Breast epithelium (tissue), 4 donors: ENCODE measurements at places on chromosomes 6 and 20.

DNA sequence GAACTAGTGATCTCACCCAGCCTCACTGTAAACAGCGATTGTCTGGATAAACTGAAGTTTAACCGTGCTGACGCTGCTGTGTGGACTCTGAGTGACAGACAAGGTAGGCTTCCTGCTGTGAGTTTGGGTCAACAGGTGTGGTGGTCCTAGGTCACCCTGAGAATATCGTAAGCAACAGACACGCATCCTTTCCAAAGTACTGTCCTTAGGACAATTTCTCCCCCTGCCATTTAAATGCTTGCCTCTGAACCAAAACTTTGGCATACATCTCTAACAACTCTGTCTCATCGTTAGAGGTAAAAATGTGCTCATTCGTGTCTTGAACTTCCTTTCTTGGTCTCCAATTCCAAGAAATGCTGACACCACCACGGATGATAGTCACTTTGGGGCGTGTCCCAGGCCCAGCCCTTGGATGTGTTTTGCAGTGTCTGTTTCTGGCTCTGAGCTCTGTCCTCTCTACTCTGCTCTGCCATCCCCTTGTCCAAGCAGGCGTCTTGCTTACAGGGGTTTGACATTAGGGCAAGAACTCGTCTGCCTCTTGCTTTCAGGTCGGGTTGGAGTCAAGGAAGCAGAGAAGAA, 95.5 kb downstream of the EYA2 start:
- DNase-seq: peak; percentile 82
- H3K36me3 ChIP-seq: no peaks in the 10 kb centered on the region
- H3K4me1 ChIP-seq: peaks cover 4% of the 10 kb centered on the region
- peak overlapping the region; percentile 18 for H3K4me3 ChIP-seq
- no peaks in the 10 kb centered on the region for H3K27me3 ChIP-seq

GRCh38 chr6:157980288-157981131, 1.2 kb upstream of the SYNJ2 start:
- peak overlapping the region; percentile 86 for H3K27ac ChIP-seq
- DNase-seq: no peak
- no peaks in the 10 kb centered on the region for H3K36me3 ChIP-seq
- H3K27me3 ChIP-seq: no peaks in the 10 kb centered on the region
- peak overlapping the region; percentile 97 for H3K4me3 ChIP-seq

DNA sequence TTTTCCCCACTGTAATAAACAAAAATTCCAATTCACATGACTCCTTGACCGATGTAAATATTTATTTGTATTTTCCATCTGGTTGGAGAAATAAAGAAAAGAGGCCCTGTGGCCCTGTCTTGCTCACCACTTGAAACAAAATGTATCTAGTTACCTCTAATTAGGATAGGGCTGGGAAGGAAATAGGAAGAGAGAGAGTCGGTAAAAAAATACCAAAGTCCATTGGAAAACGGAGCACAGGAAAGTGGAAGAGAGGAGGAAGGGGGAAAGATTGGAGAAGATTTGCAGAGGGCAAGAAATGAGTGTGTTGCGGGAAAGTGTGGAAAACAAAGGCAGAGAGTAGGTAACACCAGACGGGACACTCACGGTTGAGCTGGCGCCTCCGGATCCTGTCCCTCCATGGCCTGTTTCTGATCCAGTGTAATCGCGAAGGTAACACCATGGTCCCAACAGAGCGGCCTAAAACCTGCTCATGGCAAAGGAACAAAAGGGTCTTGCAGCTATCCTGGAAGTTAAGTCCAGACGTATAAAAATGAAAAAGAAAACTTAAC, 105.8 kb upstream of the RIPOR2 start:
- H3K4me3 ChIP-seq: no peak overlapping the region
- DNase-seq: no peak
- H3K4me1 ChIP-seq: no peaks in the 10 kb centered on the region

DNA sequence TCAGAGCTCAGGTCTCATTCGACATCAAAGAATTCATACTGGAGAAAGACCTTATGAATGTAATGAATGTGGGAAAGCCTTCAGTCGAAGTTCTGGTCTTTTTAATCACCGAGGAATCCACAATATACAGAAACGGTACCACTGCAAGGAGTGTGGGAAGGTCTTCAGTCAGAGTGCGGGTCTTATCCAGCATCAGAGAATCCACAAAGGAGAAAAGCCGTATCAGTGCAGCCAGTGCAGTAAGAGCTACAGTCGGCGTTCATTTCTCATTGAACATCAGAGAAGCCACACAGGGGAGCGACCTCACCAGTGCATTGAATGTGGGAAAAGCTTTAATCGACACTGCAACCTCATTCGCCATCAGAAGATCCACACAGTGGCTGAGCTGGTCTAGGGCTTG, 7.7 kb downstream of the ZSCAN9 start:
- H3K4me1 ChIP-seq: no peaks in the 10 kb centered on the region
- no peaks in the 10 kb centered on the region for H3K27me3 ChIP-seq
- peaks cover 7% of the 10 kb centered on the region for H3K36me3 ChIP-seq
- no peak for DNase-seq
- no peak overlapping the region for H3K4me3 ChIP-seq

DNA sequence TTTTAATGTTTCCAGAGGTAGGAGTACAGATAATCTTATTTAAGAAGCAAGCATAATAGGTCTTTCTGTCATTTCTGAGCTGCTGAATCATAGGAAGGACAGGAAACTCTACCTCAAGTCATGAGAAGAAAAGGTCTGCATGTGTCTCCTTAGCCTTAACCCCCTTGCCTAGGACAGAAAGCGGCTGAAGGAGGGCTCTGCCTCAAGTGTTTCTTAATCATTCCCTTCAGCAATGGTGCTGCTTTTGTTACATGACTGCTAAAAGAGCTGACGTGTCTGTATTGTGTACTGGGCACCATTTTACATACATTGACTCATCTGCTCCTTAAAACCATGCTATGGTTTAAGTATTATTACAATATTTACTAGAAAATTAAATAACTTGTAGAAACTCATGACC, 564.0 kb upstream of the AGPAT4 start:
- H3K27me3 ChIP-seq: no peaks in the 10 kb centered on the region
- H3K4me3 ChIP-seq: no peak overlapping the region
- H3K36me3 ChIP-seq: no peaks in the 10 kb centered on the region
- H3K4me1 ChIP-seq: no peaks in the 10 kb centered on the region
- DNase-seq: no peak

- H3K27ac ChIP-seq: no peak overlapping the region
- H3K36me3 ChIP-seq: peaks cover 4% of the 10 kb centered on the region
- no peaks in the 10 kb centered on the region for H3K4me1 ChIP-seq
Measured at GRCh38 chr20:50126662-50127061, 13.7 kb upstream of the UBE2V1 start.

DNA sequence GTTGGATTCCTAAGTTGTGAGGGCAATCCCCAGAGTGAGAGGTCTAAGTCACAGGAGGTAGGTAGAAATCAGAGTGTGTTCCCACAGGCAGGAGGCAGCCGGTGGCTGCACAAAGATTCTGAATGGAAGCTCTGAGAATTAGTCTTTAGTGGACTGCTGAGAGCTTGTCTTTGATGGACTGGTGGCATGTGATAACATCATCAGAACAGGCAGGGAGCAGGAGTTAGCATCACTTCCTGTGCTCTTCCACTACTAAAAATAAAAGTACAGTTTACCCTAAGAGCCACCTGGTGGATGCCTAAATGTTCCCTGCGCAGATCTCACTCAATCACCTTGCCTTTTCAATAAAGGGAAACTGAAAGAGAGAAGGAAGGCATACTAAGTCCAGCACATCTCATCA, 294.6 kb upstream of the POU3F2 start:
- H3K4me1 ChIP-seq: no peaks in the 10 kb centered on the region
- H3K4me3 ChIP-seq: no peak overlapping the region
- H3K27ac ChIP-seq: no peak overlapping the region
- no peaks in the 10 kb centered on the region for H3K27me3 ChIP-seq

DNA sequence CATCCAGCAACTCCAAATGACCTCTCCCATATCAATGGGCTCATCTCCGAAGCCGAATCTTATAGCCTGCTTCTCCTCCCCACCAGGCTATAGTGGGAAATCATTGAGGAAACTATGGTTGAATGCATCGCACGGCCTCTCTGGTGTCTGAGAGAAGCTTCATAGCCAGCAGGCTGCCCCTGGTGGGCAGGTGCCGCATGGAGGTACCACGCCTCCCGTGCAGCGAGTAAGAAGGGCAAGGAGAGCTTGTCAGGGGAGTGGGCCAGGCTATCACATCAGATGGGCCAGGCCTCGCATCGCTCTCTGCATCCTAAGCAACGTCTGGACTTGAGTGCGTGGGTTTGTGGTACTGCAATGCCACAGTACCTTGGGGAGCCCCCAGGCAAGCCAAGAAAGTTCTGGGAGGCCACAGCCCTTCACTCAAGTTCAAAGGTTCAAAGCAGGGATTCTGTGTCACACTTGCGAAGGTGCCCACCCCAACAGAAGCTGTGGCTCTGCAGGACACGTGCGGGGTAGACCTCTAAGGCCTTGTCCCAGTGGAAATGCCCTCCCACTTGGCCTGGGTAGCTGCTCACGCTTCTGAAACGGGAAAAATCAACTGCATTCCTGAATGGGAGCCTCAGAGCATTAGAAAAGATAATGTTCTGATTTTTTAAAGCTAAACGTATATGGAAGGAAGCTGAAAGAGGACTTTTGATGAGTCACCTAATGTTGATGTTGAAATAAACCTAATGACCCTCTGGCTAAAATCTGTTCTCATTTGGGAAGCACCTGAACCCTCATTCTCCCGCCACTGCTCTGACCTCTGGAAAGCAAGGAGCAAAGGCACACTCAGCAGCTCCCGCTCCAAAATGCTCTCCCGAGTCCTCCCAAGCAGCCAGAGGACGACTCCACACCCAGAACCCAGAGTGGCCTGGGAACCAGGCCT, 8.4 kb upstream of the IRF4 start:
- H3K4me1 ChIP-seq: no peaks in the 10 kb centered on the region
- DNase-seq: no peak
- H3K36me3 ChIP-seq: no peaks in the 10 kb centered on the region
- H3K4me3 ChIP-seq: no peak overlapping the region

DNA sequence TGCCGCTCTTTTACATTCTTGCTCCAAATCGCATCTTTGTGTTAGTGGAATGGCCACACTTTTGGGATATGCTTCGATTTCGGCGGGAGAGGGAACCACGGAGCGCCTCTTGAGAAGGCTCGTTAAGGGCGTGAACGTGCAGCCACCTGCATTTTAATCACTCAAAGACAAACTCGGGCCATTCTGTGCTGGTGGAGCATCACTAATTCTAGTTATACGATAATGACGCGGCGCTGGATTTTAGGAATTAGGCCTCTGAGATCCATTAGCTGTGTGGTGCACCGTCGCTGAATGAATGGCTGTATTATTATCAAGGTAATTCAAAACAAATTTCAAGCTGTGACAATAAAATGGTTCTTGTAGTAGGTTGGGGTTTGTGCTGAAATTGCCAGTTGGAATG, 305.6 kb downstream of the CDH4 start:
- no peak for DNase-seq
- no peaks in the 10 kb centered on the region for H3K27me3 ChIP-seq
- no peak overlapping the region for H3K27ac ChIP-seq
- no peak overlapping the region for H3K4me3 ChIP-seq
- H3K36me3 ChIP-seq: no peaks in the 10 kb centered on the region

GRCh38 chr20:53399083-53399482, 194.6 kb downstream of the ZNF217 start:
- H3K36me3 ChIP-seq: no peaks in the 10 kb centered on the region
- DNase-seq: no peak
- no peaks in the 10 kb centered on the region for H3K27me3 ChIP-seq
- H3K27ac ChIP-seq: no peak overlapping the region

DNA sequence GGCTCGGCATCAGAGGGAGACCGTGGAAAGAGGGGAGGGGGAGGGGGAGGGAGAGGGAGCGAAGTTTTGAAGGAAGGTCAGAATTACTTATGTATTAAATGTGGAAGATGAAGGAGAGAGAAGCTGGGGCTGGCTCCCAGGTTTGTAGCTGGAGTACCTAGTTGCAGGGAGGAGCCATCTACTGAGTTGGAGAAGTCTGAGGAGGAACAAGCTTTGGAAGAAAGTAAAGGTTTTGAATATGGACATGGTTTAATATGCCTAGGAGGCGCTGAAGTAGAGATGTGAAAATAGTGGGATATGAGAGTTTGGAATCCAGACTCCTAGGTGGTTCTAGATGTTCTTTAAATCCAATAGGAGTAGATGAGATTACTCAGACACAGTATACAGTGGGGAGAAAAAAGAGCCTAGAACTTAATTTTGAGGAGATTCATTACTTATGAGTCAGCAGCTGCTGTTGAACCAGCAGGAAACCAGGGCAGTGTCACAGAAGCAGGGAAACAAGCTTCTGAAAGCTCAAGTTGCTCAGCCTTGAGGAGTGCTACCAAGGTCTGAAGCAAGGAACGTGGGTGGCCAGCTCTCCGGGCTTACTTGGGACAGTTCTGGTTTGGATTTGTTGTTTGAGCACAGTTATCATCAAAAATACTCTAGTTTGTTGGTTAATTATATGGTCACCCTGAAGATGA, 149.3 kb downstream of the UTRN start:
- no peak for DNase-seq
- H3K4me1 ChIP-seq: no peaks in the 10 kb centered on the region
- H3K4me3 ChIP-seq: no peak overlapping the region
- no peaks in the 10 kb centered on the region for H3K36me3 ChIP-seq

DNA sequence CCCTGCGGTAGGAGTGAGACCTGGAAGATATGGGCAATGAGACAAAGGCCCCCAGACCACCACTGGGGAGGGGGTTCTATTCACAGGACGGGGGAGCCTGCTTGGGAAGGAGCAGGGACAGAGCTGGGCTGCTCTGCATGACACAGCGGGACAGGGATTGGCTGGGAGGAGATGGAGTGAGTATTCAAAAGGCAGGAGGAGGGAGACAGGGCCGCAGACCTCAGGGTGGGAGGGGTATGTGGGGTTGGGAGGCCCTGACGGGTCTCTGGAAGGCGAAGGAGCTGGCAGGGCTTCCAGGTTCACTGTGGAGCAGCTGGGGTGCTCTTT, 60.8 kb upstream of the RPS6KA2 start:
- no peak overlapping the region for H3K4me3 ChIP-seq
- H3K36me3 ChIP-seq: no peaks in the 10 kb centered on the region

- DNase-seq: no peak
- no peaks in the 10 kb centered on the region for H3K27me3 ChIP-seq
- no peak overlapping the region for H3K27ac ChIP-seq
- H3K36me3 ChIP-seq: no peaks in the 10 kb centered on the region
- no peaks in the 10 kb centered on the region for H3K4me1 ChIP-seq
Measured at GRCh38 chr6:117463762-117464665, 18.5 kb upstream of the DCBLD1 start.
